ENCODE measurements at places on chromosomes 5 and 9. TPM values are rescaled to one million over a fixed set of nuclear protein-coding genes. Genes with fewer than 3 reads are reported as not detected.

- DNase-seq: no peak
These were observed 12.5 kb upstream of the COL5A1 start for GRCh38 chr9:134629061-134629585.

Gene BOD1
- 45.7 TPM for total RNA-seq

DNA sequence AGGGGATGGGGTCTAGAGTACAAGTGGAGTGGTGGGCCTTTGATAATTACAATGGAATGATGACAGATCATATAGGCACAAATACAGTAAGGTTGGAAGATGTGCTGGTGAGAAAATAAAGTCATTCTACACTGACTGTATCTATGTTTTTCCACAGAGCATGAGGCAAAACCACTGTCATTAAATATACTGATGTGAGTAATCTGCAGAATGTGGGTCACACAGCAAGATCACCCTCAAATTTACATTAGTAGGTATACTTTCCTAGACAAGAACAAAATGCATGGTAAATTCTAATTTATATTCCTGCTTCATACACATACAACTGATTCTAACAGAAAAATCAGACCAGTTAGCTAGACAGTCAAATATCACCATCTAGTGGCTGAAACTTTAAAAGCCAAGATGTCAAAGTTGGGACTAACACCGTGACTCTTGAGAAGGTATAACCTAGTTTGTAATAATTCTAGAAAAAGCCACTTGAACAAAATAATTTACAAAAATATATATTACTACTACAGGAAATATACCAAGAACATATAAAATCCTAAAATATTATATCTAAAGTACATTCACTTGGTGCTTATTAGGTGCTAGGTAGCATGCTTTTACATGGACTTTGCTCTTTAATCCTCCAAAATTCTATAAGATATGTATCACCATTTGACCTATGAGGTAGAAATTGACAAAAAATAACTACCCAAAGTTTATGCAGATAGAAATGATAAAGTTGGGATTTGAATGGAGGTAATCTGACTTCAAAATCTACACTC lies 19.5 kb downstream of the TTC33 start:
- peak; percentile 82 for DNase-seq

GRCh38 chr5:107997338-107997980 lies 326.7 kb upstream of the EFNA5 start:
- DNase-seq: no peak

- DNase-seq: no peak
These were observed 10.0 kb upstream of the DELE1 start for GRCh38 chr5:141913560-141914198.

Gene CEMIP2
- 98.8 TPM for total RNA-seq

Gene SPATA31A1
- total RNA-seq: 0.13 TPM

- DNase-seq: no peak
These were observed 86.1 kb downstream of the TLE4 start for GRCh38 chr9:79657891-79658290.

- no peak for DNase-seq
These were observed 759 bp downstream of the GEMIN5 start for GRCh38 chr5:154937186-154937717.

Gene CNTLN
- total RNA-seq: 6.7 TPM

Gene ORM2
- total RNA-seq: not detected

GRCh38 chr5:77129391-77129990 lies 42.4 kb upstream of the ZBED3 start:
- DNase-seq: peak; percentile 41

Gene GPR151
- total RNA-seq: not detected

DNA sequence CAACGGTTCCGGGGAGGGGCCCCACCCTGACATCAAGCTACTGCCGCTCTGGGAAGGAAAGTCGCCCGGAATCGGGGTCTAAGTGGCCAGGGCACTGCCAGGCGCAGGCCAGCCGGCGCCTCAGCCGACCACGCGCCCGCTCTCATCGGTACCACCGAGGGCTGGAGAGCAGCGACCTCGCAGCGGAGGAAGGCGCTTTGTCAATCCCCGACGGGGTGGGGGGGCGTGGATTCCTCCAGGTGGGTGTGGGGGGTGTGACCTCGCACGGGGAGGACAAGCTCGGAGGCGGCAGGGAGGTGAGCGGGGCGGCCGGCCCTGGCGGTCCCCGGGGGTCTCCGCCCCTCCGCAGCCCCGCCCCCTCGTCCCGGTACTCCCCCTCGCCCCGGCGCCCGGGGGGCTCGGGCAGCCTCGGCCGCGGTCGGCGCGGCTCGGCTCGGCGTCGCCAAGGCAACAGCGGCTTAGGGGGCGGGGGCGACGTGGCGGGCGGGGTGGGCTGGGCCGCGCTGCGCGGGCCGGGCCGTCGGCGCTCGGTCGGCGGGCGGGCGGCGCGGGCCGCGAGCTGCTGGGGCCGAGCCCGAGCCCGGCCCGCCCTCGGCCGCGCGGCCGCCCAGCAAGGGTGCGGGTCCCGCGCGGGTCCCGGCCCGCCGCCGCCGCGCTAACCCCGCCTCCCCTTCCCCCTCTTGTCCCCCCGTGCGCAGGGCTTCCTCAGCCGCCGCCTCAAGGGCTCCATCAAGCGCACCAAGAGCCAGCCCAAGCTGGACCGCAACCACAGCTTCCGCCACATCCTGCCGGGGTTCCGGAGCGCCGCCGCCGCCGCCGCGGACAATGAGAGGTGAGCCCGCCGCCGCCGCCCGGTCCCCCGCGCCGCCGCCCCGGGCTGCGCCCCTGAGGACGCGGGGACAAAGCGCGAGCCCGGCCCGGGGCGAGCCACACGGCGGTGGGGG lies 47.5 kb downstream of the DAB2IP start:
- DNase-seq: peak; percentile 59

DNA sequence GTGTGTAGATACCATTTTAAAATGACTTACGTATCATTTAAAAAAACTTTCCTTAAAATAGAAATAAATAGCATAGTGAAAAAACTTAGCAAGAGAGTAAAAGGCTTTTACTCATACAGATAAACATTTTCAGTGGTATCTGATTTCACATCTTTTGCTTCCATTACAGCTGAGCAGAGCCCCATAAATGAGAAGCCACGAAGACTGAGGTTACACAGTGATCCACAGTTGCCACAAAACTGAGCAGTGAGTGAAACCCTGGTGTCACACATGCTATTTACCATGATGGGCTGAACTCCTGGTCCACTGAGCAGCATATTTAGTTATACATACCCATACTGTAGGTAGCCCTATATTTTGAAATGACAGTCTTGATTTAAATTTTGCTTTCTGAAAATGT lies 401.2 kb downstream of the KIAA0825 start:
- DNase-seq: no peak

DNA sequence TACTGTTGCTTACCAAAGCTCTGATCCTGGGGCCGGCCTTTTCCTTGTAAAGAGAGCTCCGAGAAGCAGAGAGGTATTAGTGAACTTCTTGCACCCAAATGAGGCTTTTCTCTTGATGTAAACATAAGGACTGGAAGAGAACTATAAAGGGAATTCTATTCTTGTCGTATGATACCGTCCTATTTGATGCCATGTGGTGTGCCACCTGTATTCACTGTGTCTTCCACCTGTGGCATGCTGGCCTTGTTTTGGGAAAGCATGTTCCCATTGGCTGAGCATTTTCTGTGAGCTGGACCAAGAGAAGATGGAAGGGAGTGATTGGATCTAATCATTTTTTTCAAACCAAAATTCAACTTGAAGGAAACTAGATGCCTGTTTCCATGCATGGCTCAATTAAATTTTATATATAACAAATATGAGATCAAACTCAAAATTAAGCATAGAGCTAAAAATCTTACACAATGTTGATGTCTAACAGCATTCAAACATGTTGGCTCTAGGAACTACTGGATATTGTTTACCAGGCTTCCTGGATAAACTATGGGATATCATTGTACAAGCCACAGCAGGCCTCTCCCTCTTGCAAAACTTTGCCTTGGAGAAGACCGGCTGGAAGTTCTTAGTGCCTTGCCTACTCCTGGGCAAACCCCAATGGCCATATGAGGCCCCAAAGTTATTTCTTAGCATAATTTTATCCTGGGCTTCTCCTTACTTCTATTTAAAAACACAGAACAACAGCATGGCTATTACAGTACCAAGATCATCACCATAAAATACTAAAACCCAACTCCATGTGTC lies 115.3 kb downstream of the TSSK1B start:
- DNase-seq: no peak

All from SK-MEL-5 (cell line).